Globus pallidus (tissue), 1 donor: ENCODE measurements at places on chromosomes 6 and 20.

- DNase-seq, result no peak
These were observed 171.3 kb upstream of the AGPAT4 start for GRCh38 chr6:161445021-161445799.

DNA sequence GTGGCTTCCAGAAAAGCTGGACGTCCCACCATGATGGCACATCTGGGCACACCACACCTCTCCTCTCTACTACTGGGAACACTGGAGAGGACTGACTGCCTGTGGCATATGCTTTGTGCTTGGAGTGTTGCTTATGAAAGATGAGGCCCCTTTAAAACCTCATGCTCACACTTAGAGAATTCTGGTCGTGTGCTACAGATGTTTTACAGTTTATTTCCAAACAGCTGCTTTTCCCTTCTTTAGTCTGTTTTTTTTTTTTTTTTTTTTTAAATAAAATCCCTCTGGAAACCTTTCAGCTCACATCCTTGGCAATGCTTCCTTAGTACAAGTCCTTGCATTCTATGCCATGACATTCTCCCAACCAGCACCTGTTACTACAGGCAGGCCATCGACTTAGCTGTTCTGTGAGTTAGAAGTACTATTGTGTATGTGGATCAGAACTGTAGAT, 60.3 kb downstream of the BMP6 start:
- no peak for DNase-seq

GRCh38 chr6:25556516-25556915, 95.5 kb upstream of the SCGN start:
- DNase-seq, result peak; percentile 48

DNA sequence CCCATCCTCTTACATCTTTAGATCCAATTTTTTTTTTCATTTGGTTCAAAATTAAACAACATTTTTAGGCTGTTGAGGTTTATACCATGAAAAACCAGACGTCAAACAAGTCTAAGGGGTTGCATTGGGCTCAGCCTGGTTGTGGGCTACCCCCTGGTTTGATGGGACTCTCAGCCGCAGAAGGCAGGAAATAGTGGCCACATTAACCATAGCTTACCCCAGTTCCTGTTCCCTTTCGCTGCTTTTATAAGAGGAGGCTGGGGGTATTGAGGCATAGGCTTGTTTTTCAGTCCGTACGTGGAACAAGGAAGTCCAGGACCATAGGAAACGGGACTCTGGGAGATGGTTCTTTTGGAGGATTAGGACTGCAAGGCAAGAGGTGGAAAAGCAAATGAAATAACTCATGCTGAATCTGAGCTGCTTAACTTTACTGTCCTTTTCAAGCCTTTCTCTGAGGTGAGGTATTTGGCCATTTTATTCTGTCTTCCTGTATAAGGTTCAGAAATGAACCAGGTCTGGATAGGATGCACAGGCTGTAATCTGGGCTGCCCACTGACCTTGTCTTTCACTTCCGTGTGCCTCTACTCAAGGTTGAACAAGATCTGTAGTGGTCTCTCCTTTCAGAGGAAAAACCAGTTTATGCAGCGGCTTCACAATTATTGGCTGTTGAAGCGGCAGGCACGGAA, 7.7 kb downstream of the BRPF3 start:
- DNase-seq, result no peak

DNA sequence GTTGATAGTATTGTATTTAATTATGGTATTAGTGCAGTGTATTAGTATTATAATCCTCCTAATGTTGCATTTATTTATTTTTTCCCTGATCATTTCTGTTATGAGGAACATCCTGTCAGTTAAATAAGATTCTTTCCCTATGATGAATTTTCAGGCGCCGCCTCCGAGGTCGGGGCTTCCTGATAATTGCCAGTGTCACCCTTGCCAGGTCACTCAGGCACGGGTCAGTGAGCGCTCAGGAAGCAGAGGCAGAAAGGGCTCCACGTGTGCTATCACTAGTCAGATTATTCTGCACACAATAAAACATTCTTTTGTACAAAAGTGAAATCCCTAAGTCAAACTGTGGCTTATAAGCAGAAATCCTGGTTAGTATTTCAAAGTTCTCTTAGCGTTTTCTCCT, 64.8 kb downstream of the TSHZ2 start:
- no peak for DNase-seq

- no peak for DNase-seq
These were observed 3.1 kb downstream of the SLC23A2 start for GRCh38 chr20:4998160-4998651.

DNA sequence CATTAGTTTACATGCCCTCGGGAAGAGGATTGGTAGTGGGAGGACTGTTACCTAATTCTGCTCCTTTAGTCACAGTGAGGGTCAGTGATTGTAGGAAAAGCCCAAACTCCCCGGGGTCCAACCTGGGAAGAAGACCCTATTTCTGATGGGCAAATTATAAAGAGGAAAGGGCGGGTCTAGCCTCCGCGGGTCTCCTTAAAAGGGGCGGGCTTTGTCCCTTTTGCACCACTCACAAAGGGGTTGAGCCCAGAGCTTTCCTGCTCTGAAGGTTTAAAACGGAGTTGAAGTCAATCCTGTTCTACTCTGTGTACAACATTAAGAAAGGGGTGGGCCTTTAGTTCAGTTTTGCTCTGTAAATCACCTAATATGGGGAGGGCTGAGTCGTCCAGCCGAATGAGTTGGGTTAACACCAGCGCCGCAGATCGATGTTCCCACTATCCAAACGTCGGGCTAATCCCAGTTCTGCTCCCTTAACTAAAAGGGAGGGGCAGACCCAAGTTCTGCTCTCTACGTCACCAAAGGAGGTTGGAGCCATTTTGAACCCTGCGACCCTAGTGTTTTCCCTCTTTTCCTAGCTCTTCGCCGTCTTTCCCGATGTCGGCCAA, 920 bp upstream of the RNF5 start:
- DNase-seq, result no peak

DNA sequence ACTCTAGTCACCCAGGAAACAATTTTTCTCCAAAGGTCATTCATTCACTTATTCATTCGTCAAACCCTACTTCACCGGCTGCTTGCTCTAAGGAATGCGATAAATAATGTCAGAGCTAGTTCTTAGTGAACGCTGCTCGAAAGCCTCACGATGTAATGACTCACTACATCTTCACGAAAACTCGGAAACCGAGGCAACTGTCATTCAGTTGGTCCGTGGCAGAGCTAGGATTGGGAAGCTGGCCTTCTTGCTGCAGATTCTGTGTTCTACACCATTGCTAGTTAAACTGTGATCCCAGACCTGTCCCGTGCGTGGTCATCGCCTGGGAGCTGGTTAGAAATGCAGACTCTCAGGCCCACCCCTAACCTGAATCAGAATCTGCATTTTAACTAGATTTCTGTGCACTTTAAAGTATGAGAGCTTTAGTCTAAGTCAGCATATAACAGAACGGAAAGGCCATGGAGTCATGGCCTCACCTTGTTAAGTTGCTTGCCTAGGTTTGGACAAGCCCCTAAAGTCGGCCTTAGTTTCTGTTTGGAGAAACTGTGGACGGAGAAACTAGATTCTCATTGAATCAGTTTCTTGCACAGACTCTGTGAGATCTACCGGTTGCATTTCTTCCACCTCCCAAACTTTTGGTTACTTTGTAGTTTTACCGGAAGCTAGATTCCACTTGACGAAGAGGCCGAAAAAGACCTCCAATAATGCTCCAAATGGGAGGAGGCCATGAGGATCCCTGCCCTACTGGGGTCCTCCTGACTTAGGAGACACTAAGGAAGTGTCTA, 651 bp upstream of the CCND3 start:
- DNase-seq, result no peak

- DNase-seq, result no peak
These were observed 26.1 kb downstream of the ZNF311 start for GRCh38 chr6:28978959-28979561.

DNA sequence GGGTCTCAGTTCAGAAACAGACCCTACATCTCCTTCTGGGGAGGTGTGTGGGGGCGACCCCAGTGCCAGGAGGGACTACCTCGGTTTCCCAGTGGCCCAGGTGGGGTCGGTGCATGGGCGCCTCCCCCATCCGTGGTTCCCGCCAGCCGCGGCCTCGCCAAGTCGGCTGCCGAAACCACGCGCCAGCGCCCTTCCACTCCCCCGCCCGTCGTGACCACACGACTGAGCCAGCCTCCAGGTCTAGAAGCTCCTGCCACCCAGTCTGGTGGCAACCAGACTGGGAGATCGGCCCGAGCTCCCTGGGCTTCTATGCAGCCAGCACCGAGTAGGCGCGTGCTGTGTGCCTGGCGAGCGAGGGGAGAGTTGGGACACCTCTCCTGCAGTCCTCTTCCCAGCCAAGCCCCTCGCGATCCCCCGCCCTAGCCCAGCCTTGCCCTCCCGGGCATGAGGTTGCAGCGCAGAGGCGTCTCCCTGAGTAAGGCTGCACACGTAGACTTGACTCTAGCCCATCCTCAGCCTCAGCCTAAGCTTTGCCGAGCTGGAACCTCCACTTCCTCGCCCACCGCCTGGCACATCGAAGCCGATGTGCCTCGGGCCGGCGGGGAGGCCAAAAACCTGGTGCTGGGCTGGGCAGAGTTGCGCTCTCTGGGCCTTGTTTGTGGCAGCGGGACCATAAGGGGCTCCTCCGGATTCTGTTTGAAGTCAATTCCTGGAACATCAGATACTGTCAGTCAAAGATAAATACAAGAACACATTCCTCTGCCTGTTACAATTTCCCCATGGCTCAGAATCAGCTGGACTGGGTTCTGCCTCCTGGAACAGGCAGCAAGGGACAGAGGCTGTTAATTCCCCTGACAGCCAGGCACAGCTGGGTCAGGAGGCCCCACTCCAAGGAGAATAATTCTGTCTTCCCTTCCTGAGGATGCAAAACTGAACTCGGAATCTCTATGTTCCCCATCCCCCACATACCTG, 1.5 kb upstream of the CPNE5 start:
- DNase-seq, result no peak

GRCh38 chr20:346640-347316, at the start of gene NRSN2:
NRSN2 (plus strand) TSS chr20:347111; CDS start chr20:349644, 2,533 bp downstream.
- no peak for DNase-seq

- DNase-seq, result no peak
These were observed 9.2 kb upstream of the PRSS16 start for GRCh38 chr6:27238010-27238983.

- no peak for DNase-seq
These were observed 80.3 kb downstream of the DTNBP1 start for GRCh38 chr6:15582499-15582898.

DNA sequence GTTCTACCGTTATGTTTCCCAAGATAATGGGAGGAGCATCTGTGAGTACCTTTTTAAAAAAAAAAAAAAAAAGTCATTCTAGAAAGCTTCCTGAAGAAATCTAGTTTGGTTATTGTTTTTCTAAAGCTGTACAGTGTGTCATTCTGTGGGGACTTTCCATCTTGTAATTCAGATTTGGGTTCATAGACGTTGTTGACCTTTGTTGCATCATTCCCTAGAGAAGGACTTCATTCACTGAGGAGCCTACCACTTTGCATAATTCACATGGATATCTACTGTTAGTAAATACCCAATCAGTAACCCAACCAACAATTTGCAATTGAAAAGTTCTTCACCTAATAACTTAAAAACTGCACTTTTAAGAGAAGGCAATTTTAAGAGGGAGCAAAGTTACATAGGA, 60.1 kb downstream of the RPP40 start:
- DNase-seq, result no peak

GRCh38 chr6:127554435-127555006, 22.5 kb upstream of the C6orf58 start:
- peak; percentile 20 for DNase-seq

- DNase-seq, result no peak
These were observed 143.3 kb downstream of the UST start for GRCh38 chr6:148890096-148890495.

- DNase-seq, result no peak
These were observed 11.7 kb downstream of the TPD52L1 start for GRCh38 chr6:125165256-125165655.

DNA sequence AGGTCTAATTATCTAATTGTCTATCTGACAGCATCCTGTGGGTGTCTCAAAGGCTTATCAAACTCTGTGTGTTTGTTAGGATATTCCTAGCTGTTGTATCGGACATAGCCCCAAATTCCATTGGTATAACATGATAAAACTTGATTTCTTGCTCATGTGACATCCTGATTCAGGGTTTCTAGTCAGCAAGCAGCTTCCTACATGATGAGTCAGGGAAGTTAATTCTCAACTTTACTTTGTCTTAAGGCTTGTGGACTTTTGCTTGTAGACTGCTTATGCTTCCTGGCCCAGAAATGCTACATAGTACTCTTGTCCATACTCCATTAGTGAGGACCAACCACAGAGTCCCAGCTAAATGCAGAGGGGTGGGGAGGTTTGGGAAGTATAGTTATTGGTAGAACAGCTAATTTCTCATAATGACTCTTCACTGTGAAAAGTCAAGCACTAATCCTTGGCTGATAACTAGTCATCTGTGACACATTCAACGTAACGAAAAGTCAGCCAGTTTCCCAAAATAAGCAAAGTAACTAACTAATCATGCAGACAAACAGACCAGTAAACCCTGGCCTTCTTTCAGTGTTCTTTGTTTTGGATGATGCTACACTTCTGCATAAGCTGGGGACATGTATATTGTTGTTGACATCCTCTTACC, 25.8 kb downstream of the NKAIN2 start:
- no peak for DNase-seq

GRCh38 chr6:147869201-147869600, 360.7 kb downstream of the SAMD5 start:
- DNase-seq, result no peak
